RWPE1 (cell line): ENCODE measurements at places on chromosomes 1 and 21.

DNA sequence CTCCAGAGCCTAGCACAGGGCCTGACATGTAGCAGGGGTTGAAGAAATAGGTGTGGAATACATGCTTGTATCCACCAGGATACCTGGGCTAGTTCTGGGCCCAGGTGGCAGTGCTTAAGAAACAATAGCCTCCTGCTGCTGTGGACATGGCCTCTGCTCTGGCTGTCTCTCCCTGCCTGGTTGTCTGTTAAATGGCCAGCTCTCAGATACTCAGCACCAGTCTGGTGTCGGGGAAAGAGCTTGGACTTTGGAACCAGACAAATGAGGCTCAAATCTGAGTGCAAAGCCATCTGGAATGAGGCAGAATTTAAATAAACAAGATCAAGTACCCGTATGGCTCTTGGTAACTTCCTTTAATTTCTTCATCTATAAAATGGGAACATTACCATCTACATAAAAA, 31.5 kb downstream of the SESN2 start:
- DNase-seq: no peak

DNA sequence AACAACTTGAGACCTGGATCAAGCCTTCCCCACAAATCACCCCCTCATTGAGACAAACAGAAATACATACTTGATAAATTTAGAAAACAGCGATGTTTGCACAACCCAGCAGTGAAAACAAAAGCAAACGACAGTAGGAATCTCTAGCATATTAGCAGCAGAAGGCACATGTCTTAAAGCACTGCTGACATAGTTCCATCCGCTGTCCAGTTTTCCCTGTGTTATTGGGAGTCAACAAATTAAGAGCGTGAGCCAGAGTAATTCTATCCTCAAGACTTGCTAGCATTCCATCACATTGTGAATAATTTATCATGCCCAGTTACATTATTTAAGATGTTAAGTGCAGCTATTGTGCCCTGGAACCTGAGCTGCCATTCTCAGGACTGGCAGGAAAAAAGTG, 55.3 kb downstream of the IGSF5 start:
- DNase-seq: no peak

- DNase-seq: no peak
Observed at GRCh38 chr1:36829961-36830360, 204.4 kb downstream of the GRIK3 start.

DNA sequence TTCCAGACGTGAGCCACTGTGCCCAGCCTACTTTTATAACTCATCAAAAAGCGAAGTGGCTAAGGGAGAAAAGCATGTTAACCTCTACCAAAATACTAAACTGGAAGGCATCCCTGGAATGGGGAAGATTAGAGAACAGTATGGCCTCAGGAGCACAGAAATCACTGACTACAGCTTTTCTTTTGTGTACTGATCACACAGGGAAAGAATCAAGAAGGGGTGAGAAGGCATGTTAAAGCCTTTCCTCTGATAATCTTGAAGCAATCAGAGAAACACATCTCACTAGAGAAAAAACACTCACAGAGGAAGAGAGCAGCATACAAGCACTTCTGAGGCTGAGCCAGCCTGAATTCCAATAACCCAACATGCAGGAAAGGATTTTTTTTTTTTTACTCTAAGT, 10.7 kb downstream of the PCAT6 start:
- DNase-seq: no peak

GRCh38 chr1:161966067-161966466, 57.6 kb downstream of the OLFML2B start:
- DNase-seq: no peak

GRCh38 chr1:17134034-17134433, 14.8 kb upstream of the PADI2 start:
- no peak for DNase-seq

DNA sequence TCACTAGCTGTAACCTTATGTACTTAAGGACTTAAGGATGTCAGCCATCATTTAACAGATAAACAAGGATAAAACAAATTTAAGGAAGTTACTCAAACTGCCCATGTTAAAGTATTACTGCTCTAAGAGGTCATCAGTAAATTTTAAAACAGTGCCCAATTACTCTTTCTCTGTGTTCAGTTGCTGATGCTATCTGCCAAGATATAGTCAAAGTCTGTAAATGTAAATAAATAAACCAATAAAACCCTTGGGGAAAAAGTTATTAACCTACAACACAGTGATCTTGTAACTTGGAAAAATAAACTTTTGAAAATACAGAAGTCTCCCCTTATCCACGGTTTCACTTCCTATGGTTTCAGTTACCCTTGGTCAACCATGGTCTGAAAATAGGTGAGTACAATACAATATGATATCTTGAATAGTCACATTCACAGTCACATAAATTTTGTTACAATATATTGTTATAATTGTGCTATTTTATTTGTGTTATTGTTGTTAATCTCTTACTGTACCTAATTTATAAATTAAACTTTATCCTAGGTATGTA, 501.8 kb downstream of the LMO4 start:
- no peak for DNase-seq

GRCh38 chr1:230175163-230175747, 108.2 kb downstream of the GALNT2 start:
- no peak for DNase-seq

DNA sequence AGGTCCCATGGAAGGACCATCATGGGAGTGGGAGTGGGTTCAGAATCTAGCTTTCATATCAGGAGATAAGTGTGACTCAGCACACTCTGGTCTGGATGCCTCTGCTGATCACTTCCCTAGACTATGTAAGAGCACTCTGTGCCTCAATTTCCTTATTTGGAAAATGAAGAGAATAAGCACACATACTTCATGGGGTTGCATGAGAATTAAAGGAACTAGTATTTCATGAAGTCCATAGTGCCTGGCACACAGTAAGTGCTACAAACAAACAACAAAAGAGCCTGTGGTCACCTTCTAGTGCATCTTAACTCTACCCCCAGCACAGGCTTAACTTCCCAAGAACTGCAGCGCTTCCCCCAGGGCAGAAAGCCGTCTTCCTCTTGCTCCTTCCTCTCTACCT, 9.6 kb upstream of the IL20 start:
- DNase-seq: no peak

GRCh38 chr1:12472798-12473551, 145.0 kb downstream of the DHRS3 start:
- no peak for DNase-seq

DNA sequence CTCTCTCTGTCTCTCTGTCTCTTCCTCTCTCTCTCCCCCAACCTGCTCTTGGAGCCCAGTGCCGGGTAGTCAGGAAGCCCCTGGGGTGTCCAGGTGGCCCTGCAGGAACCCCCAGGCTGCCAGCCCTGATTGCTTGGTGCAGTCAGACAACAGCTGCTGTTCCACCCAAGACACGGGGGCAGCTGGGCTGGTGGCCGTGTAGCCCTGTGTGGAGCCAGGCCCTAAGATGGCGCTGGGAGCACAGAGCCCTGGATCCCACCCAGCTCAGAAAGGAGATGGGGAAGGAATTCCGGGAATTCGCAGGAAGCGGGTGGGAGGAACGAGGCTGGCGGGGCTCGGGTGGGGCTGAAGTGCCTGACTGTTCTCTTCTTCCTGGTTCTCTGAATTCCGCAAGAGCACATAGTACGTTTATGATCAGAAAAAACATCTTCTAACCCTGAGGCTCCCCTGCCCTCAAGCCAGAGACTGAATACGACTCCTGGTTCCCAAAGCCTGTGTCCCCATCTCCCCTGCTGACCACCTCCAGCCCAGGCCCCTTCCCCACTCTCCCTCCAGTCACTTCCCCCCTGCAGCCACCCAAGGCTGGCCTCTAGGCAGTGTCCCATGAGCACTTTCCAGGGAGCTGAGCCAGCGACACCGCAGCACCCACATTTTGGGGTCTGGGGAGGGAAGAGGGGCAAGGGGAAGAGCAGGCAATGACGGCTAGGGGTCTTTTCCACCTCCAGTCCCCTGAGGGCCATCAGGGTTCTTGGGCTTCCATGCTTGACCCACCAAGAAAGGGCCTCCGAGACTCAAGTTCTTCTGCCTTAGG, 55.0 kb downstream of the WNT9A start:
- DNase-seq: no peak

DNA sequence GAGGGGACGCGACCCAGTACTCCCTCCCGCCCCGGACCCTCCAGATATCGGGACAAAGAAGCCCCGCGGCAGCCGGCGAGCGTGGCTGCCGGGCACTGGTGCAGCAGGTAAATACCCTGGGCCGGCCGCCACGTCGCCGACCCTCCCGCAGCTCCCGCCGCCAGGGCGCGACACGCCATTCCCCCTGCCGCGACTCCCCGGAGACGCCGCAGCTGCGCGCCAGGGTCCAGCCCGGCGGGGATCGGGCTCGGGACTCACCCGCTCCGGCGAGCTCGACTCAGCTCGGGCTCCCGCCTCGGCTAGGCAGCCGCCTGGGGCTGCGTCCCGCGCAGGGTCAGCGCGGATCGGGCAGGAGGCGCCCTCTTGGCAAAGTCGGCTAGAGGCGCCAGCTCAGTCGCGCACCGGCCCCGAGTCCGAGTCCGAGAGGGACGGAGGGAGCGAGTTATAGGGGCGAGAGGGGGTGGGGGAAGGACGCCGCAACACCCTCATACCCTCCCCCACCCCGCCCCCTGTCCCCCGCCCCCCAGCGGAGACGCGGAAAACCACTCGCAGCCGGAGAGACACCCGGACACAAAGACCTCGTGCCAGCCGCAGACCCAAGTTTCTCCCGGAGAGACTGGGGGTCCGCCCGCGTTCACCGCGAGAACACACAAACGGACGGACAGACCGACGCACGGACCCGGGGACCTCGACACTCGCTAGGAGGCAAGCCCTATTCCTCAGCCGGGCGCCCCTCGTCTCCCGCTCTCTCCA, 985 bp downstream of the SYT6 start:
- DNase-seq: peak; percentile 55

DNA sequence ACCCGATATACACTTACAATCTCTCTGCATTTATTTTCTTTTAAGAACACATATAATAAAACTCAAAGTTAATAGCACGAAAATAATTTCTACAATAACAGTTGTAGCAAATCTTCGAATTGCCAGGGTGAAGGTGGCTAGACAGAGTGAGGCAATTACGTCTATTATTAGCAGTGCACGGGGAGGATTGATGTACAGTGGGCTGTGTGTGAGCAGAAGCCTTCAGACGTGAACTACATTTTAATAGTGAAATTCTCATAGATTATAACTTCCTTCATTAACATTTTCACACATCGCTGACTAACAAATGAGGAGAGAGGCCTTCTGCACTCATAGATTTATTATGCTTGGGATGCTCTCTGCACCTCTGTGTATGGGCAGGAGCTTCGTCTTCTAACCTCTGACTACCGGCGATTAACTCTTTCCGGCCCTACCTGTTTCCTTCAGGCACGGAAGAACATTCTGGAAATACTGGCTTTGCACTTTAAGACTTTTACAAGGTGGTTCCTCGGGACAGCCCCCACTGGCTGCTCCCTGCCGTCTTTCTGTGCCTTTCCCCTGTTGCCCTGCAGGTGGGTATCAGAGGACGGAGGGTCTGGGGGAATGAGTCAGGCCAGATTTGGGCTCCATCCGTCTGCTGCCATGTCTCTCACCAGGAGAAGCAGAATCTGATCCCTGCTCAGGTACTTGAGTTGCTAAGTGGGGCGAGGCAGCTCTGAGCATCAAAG, 200.5 kb downstream of the CAMTA1 start:
- DNase-seq: no peak

DNA sequence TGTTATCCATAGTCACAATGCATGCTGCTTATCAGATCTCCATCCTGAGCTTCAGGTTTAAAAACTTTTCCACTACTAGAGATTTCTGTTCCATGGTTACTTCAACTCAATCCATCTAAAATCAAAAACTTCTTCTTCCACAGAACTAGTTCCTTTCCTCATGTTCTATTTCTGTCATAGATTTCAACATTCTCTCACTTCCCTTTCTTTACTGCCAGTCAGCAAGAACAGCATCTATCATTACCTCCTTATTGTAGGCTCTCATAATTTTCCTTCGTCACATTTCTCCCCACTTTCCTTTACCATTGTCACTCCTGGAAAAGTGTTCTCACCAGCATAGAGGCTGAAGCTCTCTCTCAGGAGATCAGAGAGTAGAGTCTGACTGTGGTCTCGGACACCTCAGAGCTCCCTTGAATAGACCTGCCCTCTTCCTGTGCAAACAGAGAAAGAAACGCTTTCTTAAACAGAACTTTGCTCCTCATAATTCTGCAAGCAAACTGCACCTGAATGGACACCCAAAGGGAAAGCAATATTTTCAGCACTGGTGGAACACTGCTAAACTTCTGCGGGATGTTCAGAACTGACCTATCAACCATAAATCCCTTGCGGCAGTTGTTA, 48.7 kb upstream of the KIRREL1 start:
- no peak for DNase-seq

DNA sequence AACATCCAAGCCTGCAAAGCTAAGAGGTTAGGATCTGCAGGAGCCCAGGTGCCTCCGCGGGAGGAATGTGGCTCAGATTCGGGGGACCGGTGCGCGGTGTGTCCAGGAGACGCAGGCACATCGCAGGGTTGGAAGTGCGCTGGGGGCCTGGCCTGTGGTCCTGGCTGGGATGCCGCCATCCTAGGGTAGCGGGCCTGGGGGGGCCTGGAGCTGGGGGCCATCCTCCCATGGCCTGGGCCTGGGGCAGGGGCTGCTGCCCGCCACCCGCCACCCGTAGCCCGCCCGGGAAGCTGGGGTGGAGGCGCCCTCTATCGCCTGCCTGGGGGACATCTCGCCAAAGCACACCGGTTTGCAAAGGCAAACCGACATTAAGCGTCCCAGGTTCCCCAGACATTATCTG, 170.6 kb upstream of the ARHGEF16 start:
- DNase-seq: peak; percentile 25

DNA sequence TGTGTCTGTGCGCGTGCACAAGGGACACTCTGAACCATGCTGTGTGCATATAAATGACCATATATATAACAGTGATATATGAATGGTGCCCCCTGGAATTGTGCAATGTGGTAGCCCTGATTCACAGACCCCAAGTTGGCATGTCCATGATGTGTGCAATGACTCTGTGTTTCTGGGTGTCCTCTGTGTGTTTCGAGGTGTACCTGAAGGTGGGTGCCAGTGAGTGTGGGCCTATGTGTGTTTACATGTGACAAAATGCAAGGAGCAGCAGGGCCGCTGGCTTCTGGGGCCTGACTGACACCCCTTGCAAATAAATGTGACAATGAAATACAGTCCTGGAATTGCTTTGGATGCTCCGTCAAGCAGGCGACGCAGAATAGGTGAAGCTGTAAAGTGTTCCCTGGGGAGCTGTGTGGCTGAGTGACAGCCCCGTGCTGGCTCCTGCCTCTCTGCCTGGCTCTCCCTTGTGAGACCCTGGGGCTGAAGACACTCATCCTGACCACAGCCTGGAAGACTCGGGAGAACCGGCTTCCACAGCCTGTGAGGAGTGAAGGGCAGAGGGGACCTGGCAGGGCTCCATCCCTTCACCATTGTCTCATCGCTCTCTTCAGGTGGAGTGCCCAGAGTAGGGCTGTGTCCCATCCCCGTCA, 38.2 kb upstream of the CSF3R start:
- no peak for DNase-seq

- DNase-seq: no peak
Observed at GRCh38 chr1:107538502-107538901, 397.7 kb downstream of the NTNG1 start.
